ENCODE measurements at places on chromosomes 5 and 9.

DNA sequence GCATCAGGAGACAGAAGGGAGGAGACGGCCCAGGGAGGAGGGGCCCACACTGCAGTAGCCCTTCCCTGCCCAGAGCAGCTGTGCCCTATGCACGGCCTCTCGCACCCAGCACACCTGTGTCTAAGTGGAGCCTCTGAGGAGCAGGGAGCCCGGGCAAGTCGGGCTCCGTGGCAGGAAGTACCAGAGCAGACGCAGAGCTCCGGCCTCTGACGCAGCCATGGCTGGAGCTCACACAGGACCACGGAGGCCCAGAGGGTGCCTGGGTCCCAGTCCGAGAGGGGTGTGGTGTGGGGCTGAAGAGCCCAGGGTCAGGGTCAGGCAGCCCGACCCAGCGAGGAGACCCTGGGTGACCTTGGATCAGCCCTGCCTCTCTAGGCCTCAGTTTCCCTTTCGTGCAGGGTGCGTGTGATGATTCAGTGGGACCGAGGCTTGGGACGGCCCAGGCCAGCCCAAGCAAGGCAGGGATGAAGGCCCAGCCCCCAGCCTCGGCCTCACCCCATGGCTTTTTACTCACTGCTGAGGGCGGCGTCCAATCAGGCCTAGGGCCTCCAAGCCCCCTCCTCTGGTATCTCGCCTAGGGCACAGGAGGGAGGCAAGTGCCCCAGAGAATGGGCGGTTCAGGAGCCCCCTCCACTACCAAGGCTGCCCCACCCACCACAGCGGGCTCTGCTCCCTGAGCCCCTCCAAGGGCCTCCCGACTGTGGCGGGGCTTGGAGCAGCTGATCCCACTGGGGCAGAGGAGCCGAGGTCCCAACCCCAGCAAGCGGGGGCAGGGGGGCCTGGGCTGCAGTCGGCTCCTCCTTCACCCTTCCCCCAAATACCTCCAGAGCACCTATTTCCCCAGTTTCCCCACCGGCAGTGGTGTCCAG is 4.3 kb upstream of the AGPAT2 start:
- no peak for DNase-seq

DNA sequence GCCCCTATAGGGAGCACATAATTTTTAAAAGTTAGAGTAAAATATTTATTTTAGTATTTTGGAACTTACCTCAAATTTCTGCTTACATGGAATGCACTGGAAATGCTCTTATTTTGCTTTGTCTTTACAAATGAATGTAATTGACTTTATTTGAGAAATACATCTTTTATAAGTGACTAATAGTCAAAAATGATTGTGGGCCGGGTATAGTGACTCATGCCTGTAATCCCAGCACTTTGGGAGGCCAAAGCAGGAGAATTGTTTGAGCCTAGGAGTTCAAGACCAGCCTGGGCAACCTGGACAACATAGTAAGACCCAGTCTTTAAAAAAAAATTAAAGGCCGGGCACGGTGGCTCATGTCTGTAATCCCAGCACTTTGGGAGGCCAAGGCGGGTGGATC is 5.8 kb downstream of the HMGCR start:
- DNase-seq = no peak

GRCh38 chr5:88830567-88830966 is 52.4 kb downstream of the MEF2C start:
- DNase-seq = no peak

DNA sequence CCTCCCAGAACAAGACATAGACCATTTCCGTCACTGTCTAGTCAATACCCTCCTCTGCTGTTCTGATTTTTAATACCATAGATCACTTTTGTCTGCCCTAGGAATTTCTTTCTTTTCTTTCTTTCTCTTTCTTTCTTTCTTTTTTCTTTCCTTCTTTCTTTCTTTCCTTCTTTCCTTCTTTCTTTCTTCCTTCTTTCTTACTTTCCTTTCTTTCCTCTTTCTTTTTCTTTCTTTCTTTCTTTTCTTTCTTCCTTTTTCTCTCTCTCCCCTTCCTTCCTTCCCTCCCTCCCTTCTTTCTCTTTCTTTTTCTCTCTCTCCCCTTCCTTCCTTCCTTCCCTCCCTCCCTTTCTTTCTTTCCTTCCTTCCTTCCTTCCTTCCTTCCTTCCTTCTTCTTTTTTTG is 49.0 kb upstream of the RAPGEF1 start:
- no peak for DNase-seq

DNA sequence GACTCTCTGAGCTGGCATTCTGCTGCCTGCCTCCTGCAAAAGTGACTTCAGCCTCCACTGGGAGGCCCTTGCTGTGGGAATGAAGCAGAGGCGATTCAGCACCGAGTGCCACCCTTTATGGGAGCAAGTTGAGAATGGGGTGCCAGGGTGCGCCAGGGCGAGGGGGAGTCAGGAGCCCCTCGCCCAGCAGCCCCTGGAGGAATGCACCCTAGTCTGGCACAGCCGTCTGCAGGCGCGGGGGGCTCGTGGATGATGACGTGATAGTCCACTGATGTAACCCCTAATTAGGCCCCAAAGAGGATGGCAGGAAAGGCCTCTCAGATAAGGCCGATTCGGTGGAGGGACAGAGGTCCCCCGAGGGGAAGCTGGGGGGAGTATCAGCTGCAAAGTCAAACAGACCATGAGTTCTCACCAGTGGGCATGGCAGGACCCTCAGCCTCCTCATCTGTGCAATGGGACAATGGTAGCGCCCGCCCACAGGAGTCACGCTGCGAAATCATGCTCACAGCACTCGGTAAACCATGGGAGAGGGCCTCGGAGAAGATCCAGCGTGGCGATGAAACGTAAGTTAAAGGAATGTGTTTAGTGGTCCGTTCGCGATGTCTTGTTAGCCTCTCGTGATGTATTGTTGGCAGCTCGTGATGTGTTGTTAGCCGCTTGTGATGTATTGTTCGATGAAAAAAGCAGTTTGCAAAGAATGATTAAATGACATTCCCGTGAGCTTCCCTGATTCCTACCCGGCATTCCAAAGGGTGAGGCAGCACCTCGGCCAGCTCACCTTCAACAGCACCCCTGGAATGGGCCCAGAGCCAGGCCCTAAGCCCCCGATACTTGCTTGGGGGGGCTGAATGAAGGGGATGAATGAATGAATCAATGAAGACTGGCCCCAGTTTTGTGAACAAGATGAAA is 49.7 kb upstream of the NOTCH1 start:
- no peak for DNase-seq

GRCh38 chr5:131720714-131721113 is 76.1 kb downstream of the FNIP1 start:
- DNase-seq = no peak

DNA sequence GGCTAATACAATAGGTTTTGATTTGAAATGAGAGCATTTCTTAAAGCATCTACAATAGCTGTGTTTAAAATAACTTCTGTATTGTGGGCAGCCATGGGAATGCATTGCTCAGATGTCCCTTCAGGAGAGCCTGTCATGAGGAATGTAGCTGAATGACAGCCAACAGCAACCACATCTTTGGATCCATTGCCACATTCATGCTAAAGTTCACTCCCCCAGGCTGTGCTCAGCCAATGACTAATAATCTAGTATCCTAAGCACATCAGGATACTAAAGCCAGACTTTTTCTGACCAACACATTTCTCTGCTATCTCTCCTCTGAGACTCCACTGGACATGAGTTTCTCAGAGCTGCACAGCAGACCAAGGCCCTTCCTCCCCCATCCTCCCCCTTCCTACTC is 45.5 kb downstream of the HTR1A start:
- no peak for DNase-seq

DNA sequence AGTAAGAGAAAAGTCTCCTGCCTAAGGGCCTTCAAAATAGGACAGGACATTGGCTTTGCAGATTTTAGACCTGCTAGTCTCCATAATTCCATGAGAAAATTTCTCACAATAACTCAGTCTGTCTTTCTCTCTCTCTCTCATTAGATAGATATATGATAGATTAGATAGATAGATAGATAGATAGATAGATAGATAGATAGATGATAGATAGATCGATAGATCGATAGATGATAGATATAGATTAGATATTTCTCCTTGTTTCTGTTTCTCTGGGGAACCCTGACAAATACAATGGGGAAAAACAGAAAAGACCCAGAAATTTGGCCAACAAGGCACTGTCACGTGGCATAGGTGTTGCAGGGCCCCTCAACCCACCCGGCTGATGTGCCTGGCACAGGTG is 84.4 kb upstream of the ALDH1B1 start:
- no peak for DNase-seq

GRCh38 chr5:39521940-39522590 is 97.3 kb upstream of the DAB2 start:
- no peak for DNase-seq

DNA sequence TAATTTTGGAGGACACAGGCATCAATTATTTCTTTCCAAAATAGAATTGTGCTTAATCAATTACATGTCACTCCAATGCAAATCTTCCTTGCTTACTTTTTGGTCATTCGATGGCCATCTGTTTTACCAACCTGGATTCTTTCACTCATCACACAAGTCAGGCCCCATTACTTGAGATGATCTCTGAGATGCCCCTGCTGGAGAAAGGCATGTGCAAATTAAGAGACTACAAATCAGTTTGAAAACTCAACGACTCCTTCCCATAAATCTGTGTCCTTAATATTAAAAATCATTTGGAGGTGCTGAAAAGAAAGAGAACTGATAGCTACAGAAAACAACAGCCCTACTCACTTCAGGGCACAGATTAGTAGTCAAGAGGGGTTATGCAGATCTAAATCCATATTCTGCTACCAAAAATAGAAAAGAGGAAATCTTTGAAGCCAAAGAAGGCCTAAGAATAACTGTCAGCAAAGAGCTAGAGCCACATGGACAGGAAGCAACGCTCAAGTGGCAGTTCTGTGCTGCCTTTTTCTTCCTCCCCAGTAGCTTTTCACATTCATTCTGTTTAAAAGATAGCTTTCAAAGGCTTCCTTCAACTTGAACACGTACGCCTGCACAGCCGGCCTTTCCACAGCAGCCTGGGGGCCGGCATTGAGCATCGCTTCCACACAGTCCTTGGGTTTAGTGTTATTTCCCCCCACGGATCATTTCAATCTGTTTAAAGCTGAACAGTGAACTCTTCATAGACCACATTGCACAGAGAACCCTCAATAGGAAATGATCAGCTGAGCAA is 79.3 kb upstream of the MAP3K1 start:
- DNase-seq = no peak

DNA sequence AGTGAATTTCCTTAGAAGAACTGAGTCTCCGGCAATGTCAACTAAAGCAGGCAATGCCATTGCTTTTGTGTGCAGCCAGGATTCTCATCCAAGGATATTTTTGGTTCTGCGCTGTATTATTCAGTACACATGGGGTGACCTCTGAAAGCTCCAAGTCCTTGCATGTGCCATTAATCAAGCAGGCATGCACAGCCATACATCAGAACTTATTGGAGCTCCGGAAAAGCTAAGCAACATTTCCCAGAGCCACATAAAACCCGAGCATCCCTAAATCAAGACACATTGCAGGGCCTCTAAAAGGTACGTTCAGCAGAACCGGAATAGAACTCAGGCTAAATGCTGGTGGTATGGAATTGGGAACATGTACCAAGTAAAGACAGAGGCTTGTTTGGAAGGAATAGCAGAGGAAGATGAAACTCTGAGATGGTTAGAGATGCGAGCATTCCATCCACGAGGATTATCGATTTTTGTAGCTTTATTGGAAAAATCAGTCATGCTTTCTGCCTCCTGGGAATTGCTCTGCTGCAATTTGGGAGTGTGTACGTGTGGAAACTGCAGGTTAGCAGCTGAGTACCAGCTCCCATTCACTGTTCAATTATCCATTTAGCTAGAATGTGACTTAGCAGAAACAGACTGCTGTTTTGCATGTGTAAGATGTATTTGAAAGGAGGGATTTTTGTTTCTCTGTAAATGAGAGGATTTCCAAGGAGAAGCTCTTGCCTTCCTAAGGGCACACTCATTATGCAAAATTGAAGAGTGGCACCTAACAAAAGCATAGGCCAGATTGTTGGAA is 143.7 kb upstream of the WWC1 start:
- DNase-seq = no peak

GRCh38 chr5:94102849-94103248 is 361.4 kb upstream of the POU5F2 start:
- DNase-seq = no peak

GRCh38 chr5:161378701-161379100 is 167.8 kb downstream of the GABRB2 start:
- DNase-seq = no peak

DNA sequence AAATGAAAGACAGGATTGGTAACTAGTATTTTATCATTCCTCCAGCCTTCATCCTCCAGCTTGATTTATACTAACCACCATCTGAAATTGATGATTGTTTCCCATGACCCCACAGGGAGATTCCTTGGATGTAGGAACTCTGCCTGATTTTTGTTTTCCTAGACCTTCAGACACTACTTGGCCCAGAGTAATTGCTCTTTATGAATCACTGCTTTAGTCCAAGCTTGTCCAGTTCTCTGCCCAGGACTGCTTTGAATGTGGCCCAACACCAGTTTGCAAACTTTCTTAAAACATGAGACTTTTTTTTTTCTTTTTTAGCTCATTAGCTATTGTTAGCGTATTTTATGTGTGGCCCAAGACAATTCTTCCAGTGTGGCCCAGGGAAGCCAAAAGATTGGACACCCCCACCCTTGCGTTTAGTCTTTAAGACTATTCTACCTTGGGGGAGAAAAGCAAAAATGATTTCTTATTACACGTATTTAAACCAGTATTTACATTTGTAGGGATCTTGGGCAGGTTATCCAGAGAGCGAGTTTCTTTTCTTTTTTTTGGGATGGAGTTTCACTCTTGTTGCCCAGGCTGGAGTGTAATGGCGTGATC is 18.4 kb downstream of the BASP1 start:
- no peak for DNase-seq

DNA sequence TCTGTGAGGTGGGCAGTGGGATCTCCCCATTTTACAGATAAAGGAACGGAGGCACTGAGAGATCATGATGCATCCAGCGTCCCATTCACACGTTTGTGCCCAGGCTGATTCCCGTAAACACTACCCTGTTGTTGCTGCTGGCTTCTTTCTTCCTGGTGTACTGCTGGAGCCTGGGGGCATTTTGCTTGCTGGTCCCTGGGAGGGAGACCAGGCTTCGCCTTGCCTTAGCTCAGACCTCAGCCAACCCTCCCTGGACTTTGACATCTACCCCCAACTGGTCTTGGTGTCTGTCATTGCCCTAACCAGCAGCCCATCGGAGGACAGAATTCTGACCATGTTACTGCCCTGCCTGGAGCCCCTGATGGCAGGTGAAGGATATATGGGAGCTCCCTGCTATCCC is 82.4 kb downstream of the ZNF618 start:
- no peak for DNase-seq

- DNase-seq = peak; percentile 68
Observed at GRCh38 chr9:36008774-36009300, 27.9 kb upstream of the RECK start.

DNA sequence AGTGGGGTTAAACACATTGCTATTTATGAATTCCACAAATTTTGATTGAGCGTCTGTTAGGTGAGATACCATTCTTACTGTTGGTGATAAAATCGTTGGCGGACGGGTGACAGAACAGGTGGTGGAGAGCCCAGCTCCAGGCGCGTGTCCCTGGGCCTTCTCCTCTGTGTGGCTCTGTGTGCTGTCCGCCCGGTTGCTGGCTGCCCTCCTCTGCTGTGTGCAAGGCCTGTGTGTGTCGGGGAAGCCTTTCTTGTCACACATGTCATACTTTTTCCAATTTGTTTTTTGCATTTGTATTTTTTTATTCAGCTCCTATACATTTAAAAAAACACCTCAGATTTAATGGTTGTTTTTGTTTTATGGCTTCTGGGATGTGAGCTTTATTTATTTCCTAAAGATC is 33.9 kb downstream of the TENT4A start:
- no peak for DNase-seq

GRCh38 chr5:33657176-33657575 is 216.4 kb downstream of the TARS1 start:
- DNase-seq = no peak
